ENCODE measurements at places on chromosomes 6 and 20.

- no peaks in the 10 kb centered on the region for H3K4me1 ChIP-seq
- no peaks in the 10 kb centered on the region for H3K36me3 ChIP-seq
- H3K4me3 ChIP-seq, result no peak overlapping the region
- H3K27me3 ChIP-seq, result no peaks in the 10 kb centered on the region
These were observed 236.4 kb downstream of the ARHGAP18 start for GRCh38 chr6:129473546-129473945.

DNA sequence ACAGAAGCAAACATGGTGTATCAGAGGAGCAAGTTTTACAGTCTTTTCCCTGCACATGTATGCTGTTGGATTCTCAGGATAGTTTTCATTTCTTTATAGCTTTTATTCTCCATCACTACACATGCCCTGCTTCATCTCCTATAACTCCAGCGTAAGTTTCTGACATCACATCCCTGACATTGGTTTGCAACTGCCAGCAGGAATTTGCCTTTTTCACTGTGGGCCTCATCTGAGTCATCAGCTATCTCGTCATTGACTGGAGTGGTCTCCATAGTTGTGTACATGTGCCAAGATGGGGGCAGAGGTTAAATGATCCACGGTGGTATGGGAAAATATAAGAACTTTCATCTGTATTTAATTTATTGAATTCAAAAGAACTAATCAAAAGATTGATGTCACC is 96.7 kb downstream of the SLX4IP start:
- no peak overlapping the region for H3K27ac ChIP-seq
- no peaks in the 10 kb centered on the region for H3K27me3 ChIP-seq
- no peaks in the 10 kb centered on the region for H3K36me3 ChIP-seq
- H3K4me3 ChIP-seq, result no peak overlapping the region
- no peaks in the 10 kb centered on the region for H3K4me1 ChIP-seq
- no peak for DNase-seq

GRCh38 chr6:163863565-163863964 is 449.0 kb downstream of the QKI start:
- no peaks in the 10 kb centered on the region for H3K36me3 ChIP-seq
- no peaks in the 10 kb centered on the region for H3K27me3 ChIP-seq
- no peak overlapping the region for H3K4me3 ChIP-seq

- no peak overlapping the region for H3K4me3 ChIP-seq
- no peaks in the 10 kb centered on the region for H3K4me1 ChIP-seq
- no peak for DNase-seq
- no peaks in the 10 kb centered on the region for H3K27me3 ChIP-seq
These were observed 8.1 kb upstream of the BPI start for GRCh38 chr20:38295811-38296210.

DNA sequence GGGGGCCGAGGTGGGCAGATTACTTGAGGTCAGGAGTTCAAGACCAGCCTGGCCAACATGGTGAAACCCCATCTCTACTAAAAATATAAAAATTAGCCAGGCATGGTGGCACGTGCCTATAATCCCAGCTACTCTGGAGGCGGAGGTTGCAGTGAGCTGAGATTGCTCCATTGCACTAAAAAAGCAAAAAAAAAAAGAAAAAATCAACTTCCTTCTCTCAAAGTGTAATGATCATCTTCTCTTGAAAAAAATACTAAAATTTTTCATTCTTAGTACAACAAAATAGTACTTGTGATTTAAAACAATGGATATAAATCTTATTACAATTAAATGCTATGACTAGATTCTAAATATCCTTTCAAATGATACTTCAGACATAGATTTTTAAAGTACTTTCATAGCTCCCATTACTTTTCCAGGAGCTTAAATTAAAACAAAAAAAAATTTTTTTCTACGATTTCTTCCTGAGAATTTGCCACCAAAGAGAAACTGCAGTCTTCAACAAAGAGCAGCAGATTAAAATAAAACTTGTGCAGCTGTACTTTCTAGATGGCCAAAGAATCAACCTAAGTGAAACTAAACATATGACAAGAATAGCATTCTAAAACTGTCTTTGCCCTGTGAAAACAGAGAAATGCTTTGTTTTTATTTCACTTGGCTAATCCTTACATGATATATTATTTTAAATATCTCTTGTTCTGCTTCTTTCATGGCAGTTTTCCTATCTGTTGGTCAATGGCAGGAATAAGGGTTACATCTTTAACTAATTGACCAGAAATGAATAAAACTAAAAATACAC is 75.2 kb downstream of the MAP3K5 start:
- peak overlapping the region; percentile 22 for H3K27ac ChIP-seq
- no peaks in the 10 kb centered on the region for H3K36me3 ChIP-seq
- H3K4me3 ChIP-seq, result no peak overlapping the region
- H3K4me1 ChIP-seq, result no peaks in the 10 kb centered on the region

- peaks cover 14% of the 10 kb centered on the region for H3K4me1 ChIP-seq
- no peaks in the 10 kb centered on the region for H3K27me3 ChIP-seq
- H3K27ac ChIP-seq, result no peak overlapping the region
- no peak for DNase-seq
- no peak overlapping the region for H3K4me3 ChIP-seq
- H3K36me3 ChIP-seq, result no peaks in the 10 kb centered on the region
These were observed 812 bp downstream of the MYMX start for GRCh38 chr6:44217332-44218143.

DNA sequence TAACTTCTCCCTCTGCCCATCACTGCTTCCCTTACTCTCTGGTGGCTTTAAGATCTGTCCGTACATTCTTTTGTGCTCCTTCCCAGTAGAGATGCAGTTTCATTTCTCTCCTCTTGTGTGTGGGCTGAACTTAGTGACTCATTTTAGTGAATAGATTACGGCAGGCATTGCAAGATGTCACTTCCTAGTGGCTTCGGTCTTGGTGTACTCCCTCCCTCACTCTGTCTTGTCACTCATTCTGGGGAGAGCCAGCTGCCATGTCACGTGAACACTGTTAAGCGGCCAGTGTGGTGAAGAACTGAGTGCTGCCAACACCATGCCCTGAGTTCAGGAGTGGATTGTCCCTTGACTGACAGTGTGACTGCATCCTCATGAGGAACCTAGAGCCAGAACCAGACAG is 115.9 kb downstream of the OTOR start:
- no peaks in the 10 kb centered on the region for H3K4me1 ChIP-seq
- no peak overlapping the region for H3K4me3 ChIP-seq
- no peaks in the 10 kb centered on the region for H3K36me3 ChIP-seq

- peak overlapping the region; percentile 89 for H3K27ac ChIP-seq
- no peaks in the 10 kb centered on the region for H3K36me3 ChIP-seq
- H3K4me3 ChIP-seq, result peak overlapping the region; percentile 46
- no peaks in the 10 kb centered on the region for H3K4me1 ChIP-seq
- DNase-seq, result no peak
These were observed 101.3 kb downstream of the OR2B2 start for GRCh38 chr6:27810768-27811450.

- no peaks in the 10 kb centered on the region for H3K27me3 ChIP-seq
- no peaks in the 10 kb centered on the region for H3K36me3 ChIP-seq
- no peaks in the 10 kb centered on the region for H3K4me1 ChIP-seq
- H3K27ac ChIP-seq, result no peak overlapping the region
- no peak overlapping the region for H3K4me3 ChIP-seq
These were observed 68.0 kb downstream of the PLCG1 start for GRCh38 chr20:41205313-41205712.

DNA sequence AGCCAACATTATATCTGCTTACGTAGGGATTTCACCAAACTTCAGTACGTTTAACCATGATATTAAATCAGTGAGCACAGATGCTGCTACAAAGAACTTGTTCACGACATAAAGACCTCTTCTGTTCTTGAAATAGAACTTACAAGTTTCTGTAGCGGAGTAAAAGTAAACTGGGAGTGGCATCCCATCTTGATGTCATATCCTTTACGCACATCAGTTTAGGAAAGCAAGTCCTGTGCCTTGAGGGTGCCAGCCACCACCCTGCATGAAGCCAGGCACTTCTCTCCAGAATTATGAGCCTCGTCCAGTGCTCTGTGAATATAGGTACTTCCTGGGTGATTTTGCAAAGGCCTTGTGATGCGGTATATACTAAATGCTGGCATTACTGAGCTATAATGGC is 122.6 kb downstream of the BTBD3 start:
- DNase-seq, result no peak
- H3K36me3 ChIP-seq, result no peaks in the 10 kb centered on the region
- H3K4me3 ChIP-seq, result no peak overlapping the region
- no peaks in the 10 kb centered on the region for H3K27me3 ChIP-seq
- no peak overlapping the region for H3K27ac ChIP-seq

- no peaks in the 10 kb centered on the region for H3K4me1 ChIP-seq
- H3K27ac ChIP-seq, result no peak overlapping the region
- no peak for DNase-seq
These were observed 21.8 kb upstream of the LRRN4 start for GRCh38 chr20:6075428-6076219.

- no peaks in the 10 kb centered on the region for H3K36me3 ChIP-seq
- H3K27ac ChIP-seq, result no peak overlapping the region
- H3K27me3 ChIP-seq, result no peaks in the 10 kb centered on the region
- no peak overlapping the region for H3K4me3 ChIP-seq
These were observed 12.1 kb downstream of the LGSN start for GRCh38 chr6:63307581-63308246.

DNA sequence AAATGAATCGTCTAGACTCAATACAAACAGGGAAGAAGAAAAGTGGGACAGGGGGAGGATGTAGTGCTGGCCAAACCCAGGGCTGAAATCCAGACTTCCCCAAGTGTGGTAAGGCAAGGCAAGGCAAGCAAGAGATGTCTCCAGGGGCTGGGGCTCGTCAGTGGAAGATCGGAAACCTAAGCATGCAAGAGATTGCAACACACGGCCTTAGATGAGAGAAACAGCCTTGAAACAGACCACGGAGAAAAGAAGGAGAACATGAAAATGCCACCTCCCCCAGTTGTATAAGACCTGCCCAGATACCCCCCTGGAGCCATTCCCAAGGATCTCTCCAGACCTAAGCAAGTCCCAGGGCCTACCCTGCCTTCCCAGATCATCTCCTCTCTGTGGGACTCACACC is 20.0 kb downstream of the VEGFA start:
- no peak overlapping the region for H3K4me3 ChIP-seq
- no peak overlapping the region for H3K27ac ChIP-seq
- no peaks in the 10 kb centered on the region for H3K4me1 ChIP-seq
- H3K27me3 ChIP-seq, result no peaks in the 10 kb centered on the region

- no peaks in the 10 kb centered on the region for H3K27me3 ChIP-seq
- no peaks in the 10 kb centered on the region for H3K4me1 ChIP-seq
- no peak for DNase-seq
These were observed 157.3 kb downstream of the FAM83B start for GRCh38 chr6:55003719-55004430.

GRCh38 chr6:31651602-31652191 is 764 bp downstream of the BAG6 start:
- peak overlapping the region; percentile 99 for H3K27ac ChIP-seq
- peak; percentile 78 for DNase-seq
- peak overlapping the region; percentile 64 for H3K4me3 ChIP-seq
- no peaks in the 10 kb centered on the region for H3K27me3 ChIP-seq
- H3K36me3 ChIP-seq, result peaks cover 14% of the 10 kb centered on the region
- peaks cover 5% of the 10 kb centered on the region for H3K4me1 ChIP-seq

GRCh38 chr6:159655409-159655988 is 37.5 kb downstream of the SOD2 start:
- no peak overlapping the region for H3K27ac ChIP-seq
- H3K27me3 ChIP-seq, result no peaks in the 10 kb centered on the region
- no peak for DNase-seq
- H3K4me1 ChIP-seq, result no peaks in the 10 kb centered on the region
- no peaks in the 10 kb centered on the region for H3K36me3 ChIP-seq
- no peak overlapping the region for H3K4me3 ChIP-seq

DNA sequence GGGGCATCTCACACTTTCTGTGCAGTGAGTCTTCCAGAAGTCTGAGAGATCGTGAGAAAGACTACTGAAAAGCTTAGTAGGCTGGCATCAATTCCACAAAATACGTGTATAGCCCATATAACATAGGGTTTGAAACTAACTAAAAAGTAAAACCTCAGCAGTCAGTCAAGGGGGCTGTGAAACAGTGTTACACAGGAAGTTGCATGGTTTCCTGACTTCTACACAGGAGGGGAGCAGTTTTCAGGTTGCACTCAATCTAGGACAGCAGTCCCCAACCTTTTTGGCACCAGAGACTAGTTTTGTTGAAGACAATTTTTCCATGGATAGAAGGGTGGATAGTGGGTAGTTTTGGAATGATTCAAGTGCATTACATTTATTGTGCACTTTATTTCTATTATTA is 4.7 kb upstream of the LY86 start:
- no peak overlapping the region for H3K4me3 ChIP-seq
- H3K36me3 ChIP-seq, result no peaks in the 10 kb centered on the region
- H3K4me1 ChIP-seq, result no peaks in the 10 kb centered on the region
- H3K27me3 ChIP-seq, result no peaks in the 10 kb centered on the region
- no peak overlapping the region for H3K27ac ChIP-seq

- H3K4me1 ChIP-seq, result no peaks in the 10 kb centered on the region
- no peaks in the 10 kb centered on the region for H3K27me3 ChIP-seq
- H3K36me3 ChIP-seq, result no peaks in the 10 kb centered on the region
- H3K27ac ChIP-seq, result no peak overlapping the region
These were observed 34.1 kb downstream of the EYA4 start for GRCh38 chr6:133275213-133275612.

- no peak overlapping the region for H3K4me3 ChIP-seq
- no peaks in the 10 kb centered on the region for H3K36me3 ChIP-seq
- no peaks in the 10 kb centered on the region for H3K4me1 ChIP-seq
- H3K27me3 ChIP-seq, result no peaks in the 10 kb centered on the region
- no peak overlapping the region for H3K27ac ChIP-seq
These were observed 119.1 kb upstream of the PDE10A start for GRCh38 chr6:165782134-165782533.

- H3K4me1 ChIP-seq, result no peaks in the 10 kb centered on the region
- DNase-seq, result no peak
- H3K27me3 ChIP-seq, result no peaks in the 10 kb centered on the region
- no peak overlapping the region for H3K4me3 ChIP-seq
These were observed 243.8 kb upstream of the PMEPA1 start for GRCh38 chr20:57953638-57954037.
